ENCODE measurements at places on chromosomes 11 and 22.

DNA sequence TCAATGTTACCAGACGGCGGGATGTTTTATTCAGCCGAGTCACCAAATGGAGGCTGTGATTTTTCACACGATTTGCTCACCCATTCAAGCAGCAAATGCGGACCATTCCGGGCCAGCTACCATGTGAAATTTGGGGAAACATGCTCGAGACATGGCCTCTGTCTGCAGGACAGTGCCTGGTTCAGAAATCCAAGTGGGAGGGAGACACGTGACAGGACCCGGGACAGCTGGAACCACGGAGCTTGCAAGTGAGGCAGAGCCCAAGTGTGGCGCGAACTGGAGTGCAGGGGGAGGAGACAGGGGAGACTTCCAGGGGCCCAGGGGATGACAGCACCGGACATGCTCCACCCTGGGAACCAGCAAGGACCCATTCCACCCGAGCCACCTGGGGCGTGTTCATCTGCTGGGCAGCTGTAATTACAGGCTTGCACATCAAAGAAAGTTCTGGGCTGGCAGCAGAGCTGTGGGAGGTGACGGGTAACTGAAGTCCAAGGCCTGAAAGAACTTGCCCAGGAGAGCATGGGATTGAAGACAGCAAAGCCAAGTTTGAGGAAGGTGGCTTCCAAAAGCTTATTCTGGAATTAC lies 16.5 kb downstream of the CERK start:
- DNase-seq, result no peak

- no peak for DNase-seq
Measured at GRCh38 chr22:19918332-19919106, 23.1 kb upstream of the COMT start.

DNA sequence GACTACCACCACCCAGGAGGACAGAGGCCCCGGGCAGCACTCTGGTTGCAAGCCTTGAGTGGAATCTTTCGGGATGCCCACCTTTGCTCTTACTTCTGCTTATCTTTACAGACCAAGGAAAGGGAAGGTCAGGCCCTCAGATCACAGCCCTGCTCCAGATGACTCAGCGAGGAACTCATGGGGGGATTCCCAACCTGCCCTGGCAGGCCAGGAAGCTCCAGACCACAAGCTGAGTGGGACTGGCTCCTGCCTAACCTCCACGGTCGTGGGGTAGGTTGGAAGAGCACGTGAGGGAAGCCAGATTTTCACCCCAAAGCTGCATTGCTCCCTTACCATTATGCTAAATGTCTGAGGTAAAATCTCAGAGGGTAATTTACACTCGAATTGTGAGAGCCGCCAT lies 11.8 kb downstream of the TBC1D10A start:
- DNase-seq, result no peak

- DNase-seq, result no peak
Measured at GRCh38 chr11:117824571-117825537, at the start of gene FXYD2. FXYD2 (minus strand) TSS chr11:117824744; CDS start chr11:117824678, 66 bp downstream.

DNA sequence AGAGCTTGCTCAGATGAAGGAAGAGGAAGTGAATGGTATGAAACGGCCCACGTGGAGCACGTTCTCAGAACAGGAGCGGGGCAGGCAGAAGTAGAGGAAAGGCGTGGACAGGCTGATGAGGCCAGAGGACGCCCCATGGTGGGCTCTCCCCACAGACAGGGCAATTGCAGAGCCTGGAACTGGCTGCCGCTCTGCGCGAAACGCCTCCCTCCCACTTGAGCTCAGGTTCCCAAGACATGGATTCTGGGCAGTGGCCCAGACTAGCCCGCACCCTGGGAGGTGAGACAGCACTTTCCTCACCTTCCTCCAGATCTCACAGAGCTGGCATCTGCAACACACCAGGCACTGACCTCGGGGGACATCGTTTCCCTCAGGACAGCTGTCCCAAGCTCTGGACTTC lies 117.6 kb downstream of the PHF21B start:
- no peak for DNase-seq

DNA sequence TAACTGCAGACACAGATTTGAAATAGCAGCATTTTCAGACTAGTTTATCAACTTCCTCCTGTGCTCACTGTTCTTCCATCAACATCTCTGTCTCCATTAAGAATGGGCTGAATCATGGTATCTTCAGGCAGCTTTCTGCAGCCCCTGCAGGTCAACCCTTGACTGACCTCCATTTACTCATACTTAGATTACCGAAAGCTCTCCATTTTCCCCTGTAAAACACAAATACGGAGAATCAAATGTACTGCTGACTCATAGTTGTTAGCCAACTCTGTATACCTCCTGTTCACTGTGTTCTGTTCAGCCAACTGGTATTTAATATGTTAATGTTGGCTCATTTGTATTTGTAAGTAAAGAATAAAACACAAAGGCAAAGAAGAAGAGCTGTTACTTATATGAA lies 364.0 kb downstream of the CASP12 start:
- no peak for DNase-seq

DNA sequence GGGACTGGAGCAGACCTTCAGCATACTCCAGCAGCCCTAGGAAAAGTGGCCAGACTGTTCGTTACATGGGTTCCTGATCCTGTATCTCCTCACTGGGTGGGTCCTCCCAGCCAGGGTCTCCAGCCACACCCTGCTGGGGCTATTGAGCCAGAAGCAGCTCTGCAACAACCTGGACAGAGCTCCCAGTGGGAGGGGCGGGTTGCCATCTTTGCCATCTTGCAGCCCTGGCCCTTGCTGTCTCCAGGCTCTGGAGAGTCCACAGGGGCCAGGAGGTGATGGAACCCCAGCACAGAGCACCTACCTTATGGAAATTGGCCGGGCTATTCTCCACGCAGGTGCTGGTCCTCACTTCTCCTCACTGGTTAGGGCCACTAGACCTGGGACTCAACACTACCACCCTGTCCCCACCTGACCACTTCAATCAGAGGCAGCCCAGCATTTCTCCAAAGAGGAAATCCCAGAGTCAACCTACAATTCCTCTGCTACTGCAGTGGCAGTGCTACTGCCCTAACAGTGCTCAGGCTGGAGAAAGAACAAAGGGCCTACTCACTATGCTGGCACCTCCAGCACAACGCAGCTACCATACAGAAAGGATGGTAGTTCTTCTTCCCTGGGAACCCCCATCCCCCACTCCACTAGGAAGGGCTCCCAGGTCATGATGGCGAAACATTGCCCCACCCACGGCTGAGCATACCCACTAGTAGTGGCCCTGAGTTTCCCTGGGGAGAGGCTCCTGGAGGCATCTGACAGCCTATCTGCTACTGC lies 290.2 kb upstream of the NCAM1 start:
- no peak for DNase-seq

Data from AG08396 (cell line).